ENCODE measurements at places on chromosomes 7 and 10. TPM values are rescaled to one million over a fixed set of nuclear protein-coding genes. Genes with fewer than 3 reads are reported as not detected.

Gene CBX3
- 66.3 TPM for total RNA-seq

Gene LRRC72
- not detected for total RNA-seq

Gene DMBT1
- total RNA-seq, result 0.13 TPM

Gene ATE1
- total RNA-seq, result 30.2 TPM
